ENCODE measurements at places on chromosomes 1 and 21.

GRCh38 chr1:168864266-168864665, 135.3 kb upstream of the DPT start:
- no peak for DNase-seq

- DNase-seq = no peak
Measured at GRCh38 chr1:244324176-244324883, 127.4 kb downstream of the ADSS2 start.

GRCh38 chr1:207998691-207999090, 87.8 kb upstream of the CD34 start:
- DNase-seq = no peak

- DNase-seq = no peak
Measured at GRCh38 chr1:220796530-220796929, 9.8 kb downstream of the MTARC1 start.

- DNase-seq = no peak
Measured at GRCh38 chr1:234307726-234308125, 65.5 kb upstream of the COA6 start.

DNA sequence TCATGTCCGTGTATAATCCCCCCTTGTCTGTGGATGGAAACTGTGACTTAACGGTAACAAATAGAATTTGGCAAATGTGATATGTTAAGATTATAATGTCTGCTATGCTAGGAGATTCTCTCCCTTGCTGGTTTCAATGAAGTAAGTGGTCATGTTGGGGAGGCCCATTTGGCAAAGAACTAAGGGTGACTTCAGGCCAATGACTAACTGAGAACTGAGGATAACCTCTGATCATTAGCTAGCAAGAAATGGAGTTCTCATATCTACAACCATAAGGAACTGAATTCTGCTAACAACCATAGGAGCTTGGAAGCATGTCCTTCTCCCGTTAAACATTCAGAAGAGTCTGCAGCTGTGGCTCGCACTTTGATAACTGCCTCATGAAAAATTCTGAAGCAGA, 2.3 kb downstream of the IFI44L start:
- DNase-seq = no peak

DNA sequence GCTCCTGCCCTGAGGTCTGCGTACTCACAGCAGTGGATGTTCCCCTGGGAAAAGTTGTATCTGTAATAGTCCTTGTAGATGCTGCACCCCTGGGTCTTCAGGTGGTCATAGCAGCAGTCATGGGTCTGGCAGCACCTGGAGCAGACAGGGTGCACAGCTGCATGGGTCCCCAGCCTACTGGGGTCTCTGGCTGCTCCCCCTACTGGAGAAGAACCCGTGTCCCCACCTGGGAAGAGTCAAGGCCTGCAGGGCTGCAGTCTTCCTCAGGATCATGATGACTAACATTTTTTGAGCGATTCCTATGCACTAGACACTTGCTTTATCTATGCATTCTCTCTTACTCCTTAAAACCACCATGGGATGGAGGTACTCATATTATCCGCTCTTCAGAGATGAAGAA, 3.9 kb downstream of the PLA2G2D start:
- no peak for DNase-seq

- no peak for DNase-seq
Measured at GRCh38 chr1:95431235-95431634, 197.2 kb downstream of the RWDD3 start.

DNA sequence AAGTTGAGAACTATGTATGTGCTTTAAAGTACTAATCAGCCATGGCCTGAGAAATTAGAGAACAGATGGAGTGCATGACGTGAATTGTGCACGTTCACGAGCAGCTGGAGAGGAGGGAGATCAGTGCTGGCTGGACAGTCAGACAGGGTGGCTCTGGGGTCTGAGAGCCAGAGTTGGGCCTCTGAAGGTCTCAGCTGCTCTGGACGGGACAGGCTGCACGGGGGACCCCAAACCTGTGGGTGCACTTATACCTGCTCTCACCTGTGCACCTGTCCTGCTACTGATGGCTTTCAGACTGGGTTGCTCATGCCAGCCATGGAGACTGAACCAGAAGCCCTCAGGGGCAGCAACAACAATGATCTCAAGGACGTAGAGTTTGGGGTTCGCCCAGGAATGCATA, 43.5 kb downstream of the UMODL1 start:
- DNase-seq = no peak

DNA sequence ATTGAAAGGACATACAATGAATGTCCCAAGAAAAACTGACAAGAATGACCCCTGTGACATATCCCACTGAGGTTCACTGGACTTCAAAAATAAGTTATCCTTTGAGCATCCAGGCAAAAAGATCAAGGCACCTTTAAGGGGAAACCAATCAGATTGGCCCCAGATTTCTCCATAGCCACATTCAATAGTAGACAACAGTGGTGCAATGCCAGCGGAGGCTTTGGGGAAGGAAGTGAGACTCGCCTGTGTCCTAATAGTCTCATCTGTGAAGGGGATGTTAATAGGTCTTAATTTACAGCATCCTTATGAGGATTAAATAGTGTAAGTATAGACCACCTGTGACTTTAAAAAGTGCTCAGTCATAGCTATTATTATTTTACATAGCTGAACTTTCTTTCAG, 21.5 kb downstream of the RPL5 start:
- DNase-seq = no peak

DNA sequence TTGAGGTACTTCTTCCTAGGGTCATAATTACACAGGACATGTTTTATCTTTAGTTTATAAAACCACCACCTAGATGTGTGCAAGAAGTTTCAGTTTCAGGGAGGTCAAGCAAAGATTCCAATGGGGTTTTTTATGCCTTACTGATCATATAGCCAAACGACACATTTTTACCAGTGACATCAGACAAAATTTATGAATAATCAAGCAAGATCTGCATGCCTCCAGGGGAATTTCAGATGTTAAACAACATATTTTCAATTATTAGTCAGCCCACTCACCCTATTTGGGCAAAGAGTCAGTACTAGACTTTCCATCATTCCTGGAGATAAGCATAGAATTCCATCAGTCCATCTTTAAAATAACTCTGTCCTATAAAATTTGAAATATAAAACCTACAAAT, 867.4 kb downstream of the KCNT2 start:
- no peak for DNase-seq

- no peak for DNase-seq
Measured at GRCh38 chr1:175678471-175678870, 64.9 kb downstream of the TNR start.

- DNase-seq = no peak
Measured at GRCh38 chr1:59058665-59059439, 238.0 kb upstream of the FGGY start.

DNA sequence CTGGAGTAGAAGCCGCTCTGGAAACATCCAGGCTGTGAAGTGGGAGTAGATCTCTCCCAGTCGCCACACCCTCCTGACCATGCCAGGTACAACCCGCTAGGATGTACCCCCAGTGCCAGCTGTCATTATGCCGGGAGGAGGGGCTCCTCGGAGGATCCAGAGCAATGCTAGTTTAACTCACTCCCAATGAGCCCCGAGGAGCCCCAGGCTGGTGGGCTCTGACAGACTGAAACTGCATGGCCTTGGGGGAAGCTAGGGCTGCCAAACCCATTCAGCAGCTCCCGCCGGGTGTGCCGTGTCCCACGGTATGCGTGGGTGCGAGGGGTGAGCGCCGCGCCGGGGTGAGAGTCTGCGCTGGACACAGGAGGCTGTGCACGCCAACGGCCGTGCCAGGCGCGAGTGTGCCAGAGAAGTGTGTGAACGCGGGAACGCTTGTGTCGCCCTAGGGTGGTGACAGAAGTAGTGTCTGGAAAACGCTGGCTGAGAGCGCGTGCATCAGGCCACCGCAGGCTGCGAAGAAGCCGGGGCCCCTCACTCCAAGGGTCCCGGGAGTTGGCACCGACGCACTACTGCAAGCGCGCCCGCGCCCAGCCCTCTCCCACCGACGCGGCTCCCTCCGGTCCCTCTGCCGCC, 177.1 kb upstream of the EDN2 start:
- DNase-seq = no peak

GRCh38 chr1:206041640-206042039, 11.3 kb upstream of the RHEX start:
- no peak for DNase-seq

GRCh38 chr21:29914326-29914725, 25.5 kb downstream of the GRIK1 start:
- DNase-seq = no peak

- no peak for DNase-seq
Measured at GRCh38 chr1:165389609-165390008, 33.1 kb upstream of the LMX1A start.

GRCh38 chr21:36744560-36745231, 45.8 kb downstream of the SIM2 start:
- DNase-seq = no peak

Measured in SHP77 treated with DMSO at 0.1 percent for 48 hours (cell line).